ENCODE measurements at places on chromosomes 2 and 18.

- DNase-seq = no peak
Measured at GRCh38 chr2:200635251-200635650, 49.4 kb downstream of the AOX1 start.

DNA sequence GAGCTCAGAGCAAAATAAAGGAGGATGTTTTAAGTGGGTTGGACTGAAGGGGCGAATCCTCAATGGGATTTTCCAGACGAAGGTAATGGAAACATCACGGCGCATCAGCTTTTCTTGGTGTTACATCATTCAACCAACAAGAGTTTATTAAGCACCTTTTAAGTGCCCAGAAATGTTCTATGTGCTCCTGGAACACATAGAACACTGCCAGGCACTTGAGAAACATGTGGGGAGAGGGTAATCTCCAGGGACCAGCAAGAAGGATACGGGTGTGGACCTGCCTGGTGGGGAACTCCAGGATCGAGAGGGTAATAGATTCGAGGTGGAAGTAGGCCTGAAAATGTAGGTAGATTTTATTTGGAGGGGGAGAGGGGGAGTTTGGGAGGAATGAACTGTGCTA lies 168.6 kb downstream of the PRKCE start:
- no peak for DNase-seq

DNA sequence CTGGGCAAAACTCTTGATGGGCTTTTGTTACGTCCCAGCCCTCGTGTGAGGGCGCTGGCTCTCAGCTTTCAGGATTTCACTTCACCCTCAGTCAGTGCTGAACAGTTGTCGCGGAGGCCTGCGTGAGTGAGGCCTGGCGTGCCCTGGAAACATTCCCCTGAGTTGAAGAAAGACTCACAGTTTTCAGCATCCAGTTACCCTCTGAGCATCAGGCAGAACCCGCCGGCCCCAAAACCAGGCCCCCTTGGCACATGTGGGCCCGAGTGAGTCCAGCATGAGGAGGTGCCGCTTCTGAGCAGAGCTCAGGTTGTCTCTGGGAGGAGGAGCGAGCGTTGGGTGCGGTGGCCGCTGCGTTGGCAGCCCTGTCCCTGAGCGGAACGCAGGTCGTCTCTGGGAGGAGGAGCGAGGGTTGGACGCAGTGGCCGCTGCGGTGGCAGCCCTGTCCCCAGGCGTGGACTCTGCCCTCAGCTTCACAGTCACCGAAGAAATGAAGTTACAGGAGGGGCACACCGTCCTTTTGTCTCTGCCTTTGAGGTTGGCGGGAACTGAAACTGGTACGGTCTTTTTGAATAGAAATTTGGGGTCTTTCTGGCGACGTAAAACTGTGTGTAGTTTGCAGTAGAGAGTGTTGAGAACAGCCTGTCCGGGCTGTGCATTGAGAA lies at the start of gene NEU4:
NEU4 (plus strand) TSS at position 473 of the 662 bp plus-strand sequence. CDS start 5,292 bp downstream, outside the sequence.
- DNase-seq = no peak

- DNase-seq = no peak
Measured at GRCh38 chr18:9927392-9928063, 13.7 kb downstream of the VAPA start.

DNA sequence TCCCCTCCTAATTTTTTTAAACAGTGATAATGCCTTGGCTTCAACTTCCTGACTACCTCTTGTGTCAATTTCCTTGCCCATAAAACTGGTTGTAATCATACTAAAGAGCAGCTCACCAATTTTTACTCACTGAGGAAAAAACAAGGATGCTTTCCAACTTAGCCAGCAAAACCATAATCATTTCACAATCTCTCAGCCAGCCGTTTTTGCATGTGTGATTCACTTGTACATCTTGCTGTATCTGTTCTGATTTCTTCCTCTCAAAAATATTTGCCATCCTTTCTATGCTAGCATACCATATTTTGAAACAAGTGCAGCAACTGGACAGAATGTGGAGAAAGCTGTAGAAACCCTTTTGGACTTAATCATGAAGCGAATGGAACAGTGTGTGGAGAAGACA lies 60.7 kb downstream of the RAB27B start:
- DNase-seq = no peak

DNA sequence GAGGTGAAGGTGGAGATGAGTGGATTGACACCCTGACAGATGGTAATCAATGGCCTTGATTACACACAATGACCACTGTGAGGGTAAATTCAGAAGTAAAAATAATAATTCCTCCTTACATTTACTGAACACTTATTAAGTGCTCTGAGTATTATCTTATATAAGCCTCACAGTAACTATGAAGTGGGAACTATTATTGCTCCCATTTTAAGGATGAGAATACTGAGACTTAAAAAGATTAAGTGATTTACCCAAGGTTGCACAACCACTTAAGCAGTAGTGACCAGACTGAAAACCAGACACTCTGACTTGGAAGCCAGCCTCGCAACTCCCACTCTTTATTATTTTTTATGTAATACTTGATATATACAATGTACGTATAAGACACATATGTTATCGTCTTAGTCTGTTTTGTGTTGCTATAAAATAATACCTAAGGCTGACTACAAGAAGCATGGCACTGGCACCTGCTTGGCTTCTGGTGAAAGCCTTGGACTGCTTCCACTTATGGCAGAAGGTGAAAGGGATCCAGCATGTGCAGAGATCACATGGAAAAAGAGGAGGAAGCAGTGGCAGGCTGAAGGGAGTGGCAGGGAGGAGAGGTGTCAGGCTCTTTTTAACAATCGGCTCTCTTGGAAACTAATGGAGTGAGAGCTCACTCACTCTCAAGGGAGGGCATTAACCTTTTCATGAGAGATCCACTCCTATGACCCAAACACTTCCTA lies 41.5 kb upstream of the C1D start:
- DNase-seq = no peak

- DNase-seq = no peak
Measured at GRCh38 chr2:233331536-233331935, 22.8 kb upstream of the DGKD start.

GRCh38 chr2:72988041-72988440 lies 70.7 kb downstream of the EMX1 start:
- no peak for DNase-seq

- no peak for DNase-seq
Measured at GRCh38 chr18:64334748-64335147, 185.9 kb upstream of the LINC00305 start.

DNA sequence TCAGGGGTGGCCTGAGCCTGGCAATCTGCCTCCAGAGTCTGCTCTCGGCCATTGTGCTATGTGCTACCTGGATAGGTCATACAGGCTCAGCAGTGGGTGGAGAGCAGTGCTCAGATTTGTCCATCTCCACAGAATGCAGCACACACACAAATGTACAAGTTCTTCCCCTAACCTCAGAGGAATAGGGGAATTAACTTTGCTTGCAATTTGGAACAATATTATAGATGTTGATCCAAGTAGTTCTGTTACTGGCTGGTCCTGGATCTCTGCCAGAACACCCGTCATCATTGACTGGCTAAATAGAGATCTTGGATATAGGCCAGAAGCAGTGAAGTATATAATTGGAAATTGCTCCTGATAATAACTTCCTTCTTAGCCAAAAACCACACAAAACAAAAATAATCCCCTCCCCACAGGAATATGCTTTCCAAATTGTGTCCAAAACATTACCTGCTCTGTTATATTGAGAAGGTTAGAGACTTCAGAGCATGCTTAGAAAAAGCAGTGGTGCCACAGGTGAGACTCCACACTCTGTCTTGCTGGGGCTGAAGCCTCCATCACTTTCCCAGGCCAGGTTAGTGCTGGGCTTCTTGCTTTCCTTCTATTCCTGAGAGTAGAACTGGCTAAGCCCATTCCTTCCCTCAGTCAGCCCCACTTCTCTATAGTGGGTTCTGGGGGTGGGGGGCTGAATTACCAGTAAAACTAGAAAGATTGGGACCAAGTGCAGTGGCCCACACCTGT lies 38.8 kb downstream of the NCAPH start:
- DNase-seq = no peak

GRCh38 chr2:14673351-14673875 lies 40.9 kb downstream of the LRATD1 start:
- DNase-seq = peak; percentile 12

GRCh38 chr2:4346628-4347027 lies 643.3 kb downstream of the DCDC2C start:
- no peak for DNase-seq

DNA sequence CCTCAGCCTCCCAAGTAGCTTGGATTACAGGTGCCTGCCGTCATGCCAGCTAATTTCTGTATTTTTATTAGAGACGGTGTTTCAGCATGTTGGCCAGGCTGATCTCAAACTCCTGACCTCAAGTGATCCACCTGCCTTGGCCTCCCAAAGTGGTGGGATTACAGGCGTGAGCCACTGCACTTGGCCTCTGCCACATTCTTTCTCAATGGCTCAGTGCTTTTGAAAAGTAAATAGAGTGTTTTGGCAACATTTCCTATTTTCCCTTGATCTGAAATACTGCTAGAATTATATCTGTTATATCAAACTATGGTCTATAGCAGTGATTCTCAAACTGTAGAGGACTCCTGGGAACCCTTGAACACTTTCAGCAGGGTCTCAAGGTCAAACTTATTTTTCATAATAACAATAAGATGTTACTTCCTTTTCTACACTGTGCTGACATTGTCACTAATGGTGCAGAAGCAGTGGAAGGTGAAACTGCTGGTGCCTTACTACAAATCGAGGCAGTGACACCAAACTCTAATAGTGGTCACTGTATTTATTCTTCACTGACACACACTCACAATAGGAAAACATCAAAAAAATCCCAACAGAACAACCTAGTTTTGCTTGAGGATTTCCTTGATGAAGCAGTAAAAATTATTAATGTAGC lies 10.6 kb downstream of the DAW1 start:
- DNase-seq = no peak

DNA sequence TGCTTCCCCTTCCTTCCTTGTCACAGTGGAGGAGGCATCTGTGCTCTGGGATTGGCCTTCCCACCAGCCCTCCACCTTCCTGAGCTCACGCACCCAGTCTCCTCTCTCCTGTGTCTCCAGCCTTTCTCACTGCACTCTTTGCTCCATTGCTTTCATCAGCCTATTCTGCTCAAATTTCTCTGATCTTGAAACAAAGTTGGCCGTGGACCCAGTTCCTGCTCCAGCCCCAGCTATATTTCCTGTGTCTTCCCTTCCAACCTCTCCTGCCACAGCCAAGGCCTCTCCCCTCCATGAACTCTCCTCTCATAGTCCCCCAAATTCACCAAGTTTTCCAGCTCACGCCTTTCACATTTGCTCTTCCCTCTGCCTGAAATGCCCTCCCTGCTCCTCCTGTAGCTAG lies 226.6 kb upstream of the AGAP1 start:
- DNase-seq = no peak

- no peak for DNase-seq
Measured at GRCh38 chr2:230471074-230471473, 55.1 kb downstream of the SP100 start.

GRCh38 chr18:79790996-79791972 lies 6.5 kb upstream of the KCNG2 start:
- DNase-seq = no peak

- no peak for DNase-seq
Measured at GRCh38 chr2:153532140-153532539, 53.6 kb upstream of the RPRM start.

- no peak for DNase-seq
Measured at GRCh38 chr2:61689568-61689967, 151.4 kb upstream of the XPO1 start.

GRCh38 chr2:157345647-157346389 lies 20.2 kb upstream of the ERMN start:
- no peak for DNase-seq

GRCh38 chr2:66281980-66282379 lies 152.9 kb upstream of the MEIS1 start:
- DNase-seq = no peak

DNA sequence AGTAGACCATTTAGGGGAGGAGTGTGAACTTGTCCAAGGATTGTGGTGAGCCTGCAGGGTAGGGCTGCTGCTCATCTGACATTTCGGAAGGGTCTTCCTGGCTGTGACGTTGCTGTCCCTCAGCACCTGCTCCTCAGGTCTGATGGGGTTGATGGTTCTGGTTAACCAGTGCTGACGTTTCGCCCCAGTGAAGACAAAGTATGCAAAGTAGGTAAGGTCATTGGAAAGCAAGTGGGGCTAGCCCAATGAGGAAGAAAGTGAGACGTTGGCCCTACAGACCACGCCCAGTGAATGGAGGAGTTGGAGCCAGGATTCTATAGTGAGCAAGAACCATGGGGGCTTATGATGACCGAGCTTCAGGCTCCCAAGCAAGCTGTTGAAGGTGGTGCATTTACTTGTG lies 33.4 kb upstream of the ZNF396 start:
- no peak for DNase-seq

DNA sequence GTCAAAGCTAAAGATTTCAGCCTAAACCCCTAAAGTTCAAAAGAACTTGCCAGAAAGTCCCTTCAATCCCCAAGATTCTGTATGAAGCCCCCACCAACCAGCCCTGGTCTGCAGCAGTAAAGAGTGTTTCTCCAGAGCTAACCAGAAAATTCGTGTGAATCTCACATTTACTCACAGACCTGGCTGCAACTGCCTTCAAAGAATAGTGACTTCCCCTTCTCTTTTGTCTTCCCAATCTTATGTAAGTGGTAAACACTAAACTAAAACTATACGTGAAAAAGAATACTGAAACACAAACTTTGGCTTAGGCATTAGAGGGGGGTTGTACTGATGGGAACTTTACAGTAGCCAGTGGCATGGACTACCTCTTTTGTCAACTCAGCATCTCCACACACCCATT lies 50.6 kb upstream of the SETBP1 start:
- no peak for DNase-seq

GRCh38 chr2:198072655-198073054 lies 268.3 kb downstream of the PLCL1 start:
- DNase-seq = no peak

DNA sequence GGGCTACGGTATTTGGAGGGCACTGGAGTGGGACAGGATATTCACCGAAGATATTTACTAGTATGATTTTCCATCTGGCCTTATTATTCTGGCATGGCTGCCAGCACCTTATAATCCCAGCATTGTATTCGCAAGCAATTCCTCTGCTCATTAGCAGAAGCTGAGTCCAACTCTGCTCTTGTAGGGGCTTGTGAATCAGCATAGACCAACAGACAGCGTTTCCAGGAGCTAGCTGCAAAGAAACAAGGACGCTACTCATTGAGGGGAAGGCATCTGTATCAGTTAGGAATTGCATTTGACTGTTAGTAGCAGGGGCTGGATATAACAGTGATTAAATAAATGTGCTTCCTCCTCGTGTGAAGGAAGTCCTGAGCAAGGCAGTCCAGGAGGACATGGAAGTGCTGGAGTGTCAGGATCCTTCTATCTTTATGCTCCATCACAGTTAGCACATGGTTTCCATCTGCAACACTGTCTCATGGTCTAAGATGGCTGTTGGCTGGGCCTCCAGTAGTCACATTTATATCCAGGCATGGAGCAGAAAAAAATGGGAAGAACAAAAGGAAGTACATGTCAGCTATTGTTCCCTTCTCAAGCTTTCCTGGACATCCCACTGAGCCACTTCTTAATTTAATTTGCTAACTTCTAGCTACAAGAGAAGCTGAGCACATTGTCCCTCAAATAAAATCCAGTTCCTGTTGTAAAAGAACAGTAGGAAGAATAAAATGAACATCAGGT lies 214.1 kb downstream of the C1D start:
- no peak for DNase-seq

Data from head of caudate nucleus (tissue), 42 donors.